ENCODE measurements at places on chromosomes 5 and 9.
A peak's percentile ranks its signal among the peaks of the same experiment; 100 is the strongest.

GRCh38 chr9:12813960-12814876 is 39.4 kb downstream of the LURAP1L start:
- DNase-seq, result peak; percentile 17

DNA sequence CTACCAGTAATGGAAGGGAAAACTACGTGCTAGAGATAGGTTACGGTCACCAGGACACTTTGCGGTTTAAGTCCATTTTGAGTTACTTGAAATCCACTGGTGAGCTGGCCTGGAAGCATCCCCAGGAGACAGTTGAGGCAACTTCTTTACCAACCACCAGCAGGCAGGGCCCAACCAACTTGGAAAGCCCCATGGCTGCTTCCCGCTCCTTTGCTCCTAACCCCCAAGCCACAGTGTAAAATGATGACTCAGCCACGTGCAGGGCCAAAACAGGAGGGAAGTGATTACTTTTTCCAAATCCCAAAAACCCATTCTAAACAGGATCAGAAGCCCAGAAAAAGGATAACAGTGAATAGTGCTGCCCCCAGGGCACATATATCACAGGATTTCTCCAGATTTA is 87.4 kb downstream of the PAX5 start:
- peak; percentile 10 for DNase-seq

DNA sequence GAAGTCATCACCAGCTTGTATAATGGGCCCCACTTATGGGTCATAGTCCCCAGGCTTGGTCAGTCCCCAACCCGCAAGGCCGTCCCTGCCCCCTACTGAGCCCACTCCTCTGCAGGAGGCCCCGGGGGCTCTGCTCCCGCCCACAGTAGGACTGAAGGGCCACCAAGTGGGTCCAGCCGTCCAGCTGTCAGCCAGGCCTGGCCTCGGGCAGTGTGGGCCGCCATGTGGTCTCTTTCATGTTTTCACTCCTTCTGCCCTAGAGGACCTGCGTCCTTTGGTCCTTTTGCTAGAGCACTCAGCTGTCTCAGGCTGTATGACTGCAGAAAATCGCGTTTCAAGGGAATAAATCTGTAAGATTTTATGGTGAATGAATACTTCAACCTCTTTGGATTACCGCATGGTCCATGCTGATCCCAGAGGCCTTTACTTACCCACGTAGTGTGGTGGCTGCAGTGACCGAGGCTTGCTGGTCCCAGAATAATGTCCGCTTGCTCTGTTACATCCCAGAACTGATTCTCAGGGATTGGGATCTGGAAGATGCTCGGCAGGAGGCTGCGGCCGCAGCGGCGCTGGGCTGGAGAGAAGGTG is 105.7 kb upstream of the FAM120A start:
- no peak for DNase-seq

GRCh38 chr9:129109537-129109903 is 1.1 kb downstream of the CRAT start:
- DNase-seq, result peak; percentile 53

DNA sequence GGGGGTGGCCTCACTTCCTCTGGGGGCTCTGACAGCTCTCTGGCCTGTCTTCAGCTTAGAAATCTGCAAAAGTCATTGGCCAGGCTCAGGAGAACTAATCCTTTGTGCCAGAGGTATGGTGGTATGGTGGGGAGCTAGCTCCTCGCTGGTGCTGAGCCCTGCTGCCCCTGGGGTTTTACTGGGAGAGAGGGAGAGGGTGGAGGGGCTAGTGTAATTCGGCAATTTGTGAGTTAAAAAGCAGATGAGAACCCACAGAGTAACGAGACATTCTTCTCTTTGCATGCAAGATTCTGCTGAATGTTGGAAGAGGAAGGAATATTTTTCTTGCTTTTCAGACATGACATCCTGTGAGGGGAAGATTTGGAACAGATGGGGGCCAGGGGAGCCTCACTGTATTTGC is 65.5 kb upstream of the SPRY4 start:
- DNase-seq, result no peak

DNA sequence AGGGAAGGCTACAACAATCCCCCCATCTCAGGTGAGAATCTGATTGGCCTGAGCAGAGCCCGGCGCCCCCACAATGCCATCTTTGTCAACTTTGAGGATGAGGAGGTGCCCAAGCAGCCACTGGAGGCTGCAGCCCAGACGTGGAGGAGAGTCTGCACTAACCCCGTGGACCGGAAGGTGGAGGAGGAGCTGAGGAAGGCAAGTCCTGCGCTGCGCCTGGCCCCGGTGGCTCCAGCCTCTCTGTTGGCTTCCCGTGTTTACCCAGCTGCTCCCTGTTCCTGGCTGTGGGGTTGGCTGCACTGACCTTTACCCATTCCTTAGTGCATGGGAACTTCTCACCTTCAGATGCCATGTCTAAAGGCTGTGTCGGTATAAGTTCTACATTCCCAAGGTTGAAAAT is 11.0 kb upstream of the CEL start:
- DNase-seq, result peak; percentile 18

GRCh38 chr5:124605541-124605940 is 140.9 kb downstream of the ZNF608 start:
- no peak for DNase-seq

DNA sequence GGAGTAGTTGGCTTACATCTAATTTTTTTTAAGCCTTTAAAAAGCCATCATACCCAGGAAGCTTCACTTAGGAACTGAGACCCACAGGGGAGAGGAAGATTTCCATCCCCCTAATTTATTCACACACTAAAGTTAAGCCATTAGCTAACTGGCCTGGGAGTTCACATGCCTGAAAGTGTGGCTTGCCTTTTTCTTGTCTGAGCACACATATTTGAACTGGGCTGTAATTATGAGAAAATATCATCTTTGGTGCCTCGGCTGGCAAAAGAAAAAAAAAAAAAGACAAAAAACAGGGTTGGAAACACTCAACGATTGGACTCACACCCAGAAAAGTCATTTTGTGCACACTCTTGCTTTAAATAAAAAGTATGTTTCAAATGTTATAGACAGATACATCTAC is 847.3 kb downstream of the MAT2B start:
- no peak for DNase-seq

- DNase-seq, result no peak
Observed at GRCh38 chr5:150114773-150115408, 28.5 kb upstream of the CSF1R start.

DNA sequence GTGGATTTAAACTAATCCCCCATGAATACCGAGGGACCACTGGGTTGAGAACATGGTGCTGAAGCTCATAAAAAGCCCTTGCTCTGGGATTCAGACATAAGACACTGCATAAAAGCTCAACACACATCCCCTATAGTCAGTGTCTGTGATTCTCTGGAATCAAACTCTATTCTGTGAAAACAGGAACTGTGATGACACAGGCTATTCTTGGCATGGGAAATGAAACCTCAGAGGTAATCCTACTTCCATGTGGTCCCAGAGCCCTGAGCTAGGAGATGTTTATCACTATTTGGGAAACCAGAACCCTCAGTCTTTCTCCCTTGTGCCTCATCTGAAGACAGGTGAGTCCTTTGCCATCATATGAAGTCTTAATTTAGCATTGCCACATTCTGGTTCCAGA is 135.4 kb upstream of the PRSS3 start:
- no peak for DNase-seq

DNA sequence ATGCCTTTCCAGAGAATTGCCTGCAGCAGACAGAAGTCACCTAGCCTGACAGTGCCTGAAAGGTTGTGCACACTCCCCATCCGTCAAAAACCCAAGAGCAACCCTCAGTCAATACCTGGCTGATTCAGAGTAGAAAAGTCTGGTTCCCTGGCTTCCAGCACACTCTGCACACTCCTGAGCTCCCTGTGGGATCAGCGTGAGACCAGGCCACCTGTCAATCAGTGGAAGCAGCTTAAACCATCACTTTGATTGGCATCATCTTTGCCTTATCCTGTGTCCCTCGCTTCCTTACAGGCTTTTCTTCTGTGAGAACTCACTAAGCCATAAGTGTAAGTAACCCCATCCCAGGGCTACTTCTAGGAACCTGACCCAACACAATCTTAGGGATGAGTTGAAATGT is 109.8 kb downstream of the ACTL7B start:
- DNase-seq, result no peak

- DNase-seq, result no peak
Observed at GRCh38 chr5:113178073-113178779, 201.6 kb downstream of the DCP2 start.

GRCh38 chr5:172541773-172542136 is 87.4 kb upstream of the SH3PXD2B start:
- no peak for DNase-seq

DNA sequence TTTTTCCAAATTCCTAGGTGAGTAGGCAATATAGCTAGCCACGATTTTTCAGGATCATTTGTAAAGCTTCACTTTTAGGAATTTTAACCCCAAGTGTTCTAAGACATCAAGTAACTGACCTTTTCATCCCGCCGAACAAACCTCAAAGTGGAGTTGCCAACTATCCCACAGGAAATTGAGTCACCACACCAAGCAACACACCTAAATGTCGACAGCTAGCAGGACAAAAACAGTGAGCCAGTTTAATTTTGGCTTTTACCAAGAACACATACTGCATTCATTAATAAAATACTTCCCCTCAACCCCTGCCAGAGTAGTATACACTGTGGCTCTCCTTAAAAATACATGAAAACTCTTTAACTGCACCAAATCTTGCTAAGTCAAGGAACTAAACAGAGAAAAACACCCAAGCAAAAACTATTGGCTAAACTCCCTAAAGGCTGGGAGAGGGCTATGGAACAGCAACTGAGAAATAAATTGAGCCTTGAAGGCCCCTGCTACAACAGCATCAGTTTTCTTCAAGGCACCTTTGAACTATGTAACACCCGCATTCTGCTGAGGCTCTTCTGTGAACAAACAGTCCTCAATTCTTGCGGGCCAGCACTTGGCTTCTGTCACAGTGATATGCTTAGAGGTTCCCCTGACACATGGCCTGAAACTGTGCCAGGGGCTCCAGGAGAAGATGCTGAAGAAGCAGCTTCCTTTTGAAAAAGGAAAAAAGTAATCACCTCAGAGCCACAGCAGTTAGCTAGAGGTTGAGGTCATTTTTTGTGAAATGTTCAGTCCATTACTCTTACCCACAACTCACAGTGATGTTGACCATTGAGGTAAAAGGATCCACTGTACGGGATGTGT is 459.6 kb downstream of the RAB3C start:
- no peak for DNase-seq

DNA sequence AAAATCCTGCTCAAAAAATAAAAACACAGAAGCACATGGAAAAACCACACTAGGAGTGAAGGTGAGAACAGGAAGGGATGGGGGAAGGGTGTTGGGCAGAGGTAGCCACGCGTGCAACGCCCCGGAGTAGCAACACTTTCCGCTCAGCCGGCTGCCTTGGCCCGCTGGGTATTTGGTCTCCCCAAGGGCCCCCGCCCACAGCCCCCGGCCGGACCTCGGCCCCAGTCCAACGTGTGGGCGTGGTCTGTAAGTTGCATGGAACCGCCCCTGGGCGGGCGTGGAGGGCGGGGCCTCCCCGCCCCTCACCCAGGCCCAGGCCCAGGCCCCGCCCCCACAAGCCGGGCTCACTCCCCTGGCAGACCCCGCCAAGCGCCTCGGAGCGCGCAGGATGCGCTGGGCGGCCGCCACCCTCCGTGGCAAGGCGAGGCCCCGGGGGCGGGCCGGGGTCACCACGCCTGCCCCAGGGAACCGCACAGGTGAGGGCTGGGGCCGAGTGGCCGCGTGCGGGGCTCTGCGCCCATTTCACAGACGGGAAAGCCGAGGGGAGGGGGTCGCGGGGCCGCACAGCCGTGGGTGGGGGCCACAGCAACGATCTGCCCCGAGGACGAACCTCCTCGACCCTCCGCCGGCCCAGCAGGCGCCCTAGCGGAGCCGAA is at the start of gene SUSD3:
TSS of gene SUSD3 (plus strand) at position 347 of the 656 bp plus-strand sequence. CDS start at position 389, 42 bp downstream.
- no peak for DNase-seq

- DNase-seq, result no peak
Observed at GRCh38 chr9:87322840-87323635, 174.6 kb upstream of the DAPK1 start.

GRCh38 chr5:74949976-74950375 is 83.8 kb upstream of the FAM169A start:
- DNase-seq, result no peak

DNA sequence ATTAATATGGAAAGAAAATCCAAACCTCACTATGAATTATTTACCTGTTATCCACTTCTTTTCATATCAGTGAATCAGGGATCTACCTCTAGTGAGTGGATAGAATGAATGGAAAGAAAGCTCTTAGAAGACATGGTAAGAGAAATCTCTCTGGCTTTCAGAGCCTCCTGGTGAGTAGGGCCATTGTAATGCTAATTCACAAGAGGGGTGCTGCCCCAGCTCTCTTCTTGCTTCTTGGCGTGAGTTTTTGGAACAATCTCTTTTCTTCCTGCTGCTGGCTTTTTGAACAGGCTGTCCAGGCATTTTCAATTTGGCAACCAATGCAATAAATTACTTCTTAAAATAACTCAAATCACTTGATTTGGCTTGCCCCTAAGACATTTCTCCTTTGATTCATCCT is 49.9 kb upstream of the KCNN2 start:
- no peak for DNase-seq

- no peak for DNase-seq
Observed at GRCh38 chr9:130918826-130919558, 20.1 kb downstream of the FIBCD1 start.

DNA sequence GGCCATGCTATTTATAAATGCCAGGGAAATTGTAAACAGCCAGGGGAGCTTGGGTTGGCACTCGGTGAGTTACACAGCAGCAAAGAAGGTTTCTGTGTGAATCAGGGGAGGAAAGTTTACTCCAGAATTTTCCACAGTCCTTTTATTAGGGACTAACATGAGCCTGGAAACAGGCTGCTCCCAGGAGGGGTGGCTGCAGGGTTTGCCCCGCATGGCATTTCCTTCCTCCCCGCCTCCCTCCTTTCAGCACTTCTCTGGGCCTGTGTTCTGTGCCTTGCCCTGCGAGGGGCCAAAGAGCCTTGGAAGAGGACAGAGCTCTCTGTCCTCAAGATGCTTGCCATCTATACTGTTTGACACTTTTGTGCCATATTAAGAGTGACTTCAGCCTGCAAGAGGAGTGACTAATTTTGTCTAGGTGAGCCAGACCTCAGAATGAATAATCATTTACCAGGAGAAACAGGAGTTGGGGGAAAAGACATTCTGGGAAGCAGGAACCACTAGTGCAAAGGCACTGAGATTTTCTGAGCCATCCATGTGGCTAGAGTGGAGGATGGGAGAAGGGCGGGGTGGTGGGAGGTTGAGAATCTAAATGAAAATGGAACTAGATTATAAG is 1.8 kb downstream of the GSN start:
- no peak for DNase-seq

GRCh38 chr5:125408448-125409233 is 662.2 kb upstream of the ZNF608 start:
- DNase-seq, result no peak

- DNase-seq, result no peak
Observed at GRCh38 chr5:137933491-137933911, 44.2 kb downstream of the PKD2L2 start.

- DNase-seq, result no peak
Observed at GRCh38 chr5:161105525-161105924, 253.5 kb upstream of the ATP10B start.

- no peak for DNase-seq
Observed at GRCh38 chr9:83245979-83246659, 183.2 kb upstream of the RASEF start.

DNA sequence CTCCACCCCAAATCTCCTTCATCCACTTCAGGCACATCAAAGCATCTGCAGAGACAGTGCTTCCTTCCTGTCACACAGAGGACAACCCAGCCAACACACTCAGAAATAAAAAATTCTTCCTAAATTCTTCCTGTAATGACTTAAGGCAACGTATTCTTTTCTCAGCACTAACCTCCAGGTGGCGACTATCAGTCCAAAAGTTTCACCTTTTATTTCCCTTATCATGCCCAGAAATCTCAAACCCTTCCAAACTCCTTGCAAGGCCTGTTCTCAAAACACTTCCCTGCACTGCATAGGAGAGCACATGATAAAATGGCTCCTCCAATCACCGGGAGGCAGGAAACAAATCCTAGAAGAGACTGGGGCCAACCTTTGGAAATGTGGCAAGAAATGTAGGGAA is 35.1 kb downstream of the SLIT3 start:
- no peak for DNase-seq
